ENCODE measurements at places on chromosomes 16 and 17.
A peak's percentile ranks its signal among the peaks of the same experiment; 100 is the strongest.

DNA sequence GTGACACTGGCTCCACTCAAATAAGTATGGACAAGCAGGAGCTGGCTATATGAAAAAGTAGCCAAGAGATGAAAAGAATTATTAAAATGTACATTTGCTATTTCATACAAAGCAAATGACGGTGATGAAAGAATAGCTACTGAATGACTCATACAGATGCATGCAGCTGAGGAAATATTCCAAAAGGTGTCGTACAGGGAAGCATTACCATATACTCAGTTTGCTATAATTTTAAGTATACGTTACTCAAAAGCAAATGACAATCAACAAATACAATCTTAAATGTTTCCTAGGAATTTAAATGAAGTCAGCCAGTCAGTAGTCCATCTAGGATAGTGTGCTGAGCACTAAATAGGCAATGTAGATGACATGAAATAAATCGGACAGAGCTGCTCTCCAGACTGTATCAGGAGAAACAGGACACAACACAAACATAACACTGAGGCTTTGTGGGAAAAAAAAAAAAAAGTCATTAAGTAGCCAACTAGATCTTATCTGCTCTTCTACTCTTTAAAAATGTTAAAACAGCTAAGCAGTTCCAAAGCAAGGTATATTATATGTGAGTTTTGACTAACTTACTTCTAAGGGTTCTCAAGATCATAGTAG, 65.0 kb downstream of the NCOR1 start:
- DNase-seq, result no peak

- peak; percentile 20 for DNase-seq
These were observed at the start of gene ASPHD1 for GRCh38 chr16:29900102-29900887. ASPHD1 (plus strand) TSS chr16:29900488; CDS start chr16:29900972, 484 bp downstream.

DNA sequence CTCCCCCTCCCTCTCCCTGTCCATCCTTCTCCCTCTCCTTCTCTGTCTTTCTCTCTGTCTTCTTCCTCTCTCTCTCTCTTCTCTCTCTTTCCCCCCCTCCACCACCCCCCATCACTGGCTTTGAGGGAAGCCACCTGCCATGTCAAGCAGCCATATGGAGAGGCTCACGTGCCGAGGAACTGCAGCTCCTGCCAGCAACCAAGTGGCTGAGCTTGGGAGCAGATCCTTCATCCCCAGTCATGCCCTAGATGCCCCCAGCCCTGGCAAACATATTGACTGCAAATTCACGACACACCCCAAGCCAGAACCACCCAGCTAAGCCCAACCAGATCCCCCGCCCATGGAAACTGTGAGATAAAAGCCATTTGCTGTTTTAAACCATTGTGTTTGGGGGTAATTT, 40.9 kb upstream of the RBFOX3 start:
- no peak for DNase-seq

- DNase-seq, result no peak
These were observed 4.9 kb upstream of the TMEM88 start for GRCh38 chr17:7849751-7850504.

GRCh38 chr17:57508671-57509070, 236.4 kb downstream of the CCDC182 start:
- DNase-seq, result no peak

DNA sequence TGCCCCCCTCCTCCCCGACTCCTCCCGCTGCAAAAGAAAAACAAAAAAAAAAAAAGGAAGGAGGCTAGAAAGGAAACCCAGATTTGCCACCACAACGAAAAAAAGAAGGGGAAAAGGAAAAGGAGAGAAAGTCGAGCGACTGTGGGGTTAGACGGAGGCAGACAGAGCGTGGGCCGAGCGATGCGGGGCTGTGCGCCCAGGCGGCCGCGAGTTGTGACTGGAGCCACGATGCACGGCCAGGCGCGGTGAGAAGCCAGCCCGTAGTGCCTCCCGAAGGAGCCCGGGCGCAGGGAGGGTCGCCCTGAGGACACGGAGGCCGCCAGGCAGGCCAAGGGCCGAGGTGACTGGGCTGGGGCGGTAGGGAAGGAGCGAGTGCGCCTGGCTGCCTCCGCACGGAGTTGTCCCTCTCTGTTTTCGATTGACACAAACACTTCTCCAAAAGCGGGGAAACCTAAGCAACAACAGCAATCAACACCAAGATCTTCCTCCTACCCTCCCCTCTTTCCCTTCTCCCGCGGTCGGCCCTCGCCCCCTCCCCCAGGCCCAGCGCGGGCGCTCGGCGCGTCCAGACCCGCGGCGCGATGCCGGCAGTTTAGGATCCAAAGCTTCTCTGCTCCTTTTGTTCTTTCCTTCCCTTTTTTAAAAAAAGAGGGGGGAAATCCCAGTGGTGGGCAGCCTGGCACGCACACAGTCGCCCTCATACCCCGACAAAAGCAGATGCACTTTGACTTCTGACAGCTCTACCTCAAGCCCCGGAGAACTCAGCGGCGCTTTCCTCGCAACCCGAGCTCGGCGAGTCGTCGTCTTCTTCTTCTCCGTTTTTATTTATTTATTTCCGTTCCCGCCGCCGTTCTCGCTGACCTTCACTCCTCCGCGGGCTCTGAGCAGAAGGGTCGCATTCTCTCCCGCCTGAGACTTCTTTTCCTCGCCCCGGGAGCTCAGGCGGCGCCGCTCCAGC, at the start of gene LHX1:
TSS of gene LHX1 (plus strand) at position 475 of the 958 bp plus-strand sequence. CDS start 723 bp downstream, outside the sequence.
- DNase-seq, result no peak

DNA sequence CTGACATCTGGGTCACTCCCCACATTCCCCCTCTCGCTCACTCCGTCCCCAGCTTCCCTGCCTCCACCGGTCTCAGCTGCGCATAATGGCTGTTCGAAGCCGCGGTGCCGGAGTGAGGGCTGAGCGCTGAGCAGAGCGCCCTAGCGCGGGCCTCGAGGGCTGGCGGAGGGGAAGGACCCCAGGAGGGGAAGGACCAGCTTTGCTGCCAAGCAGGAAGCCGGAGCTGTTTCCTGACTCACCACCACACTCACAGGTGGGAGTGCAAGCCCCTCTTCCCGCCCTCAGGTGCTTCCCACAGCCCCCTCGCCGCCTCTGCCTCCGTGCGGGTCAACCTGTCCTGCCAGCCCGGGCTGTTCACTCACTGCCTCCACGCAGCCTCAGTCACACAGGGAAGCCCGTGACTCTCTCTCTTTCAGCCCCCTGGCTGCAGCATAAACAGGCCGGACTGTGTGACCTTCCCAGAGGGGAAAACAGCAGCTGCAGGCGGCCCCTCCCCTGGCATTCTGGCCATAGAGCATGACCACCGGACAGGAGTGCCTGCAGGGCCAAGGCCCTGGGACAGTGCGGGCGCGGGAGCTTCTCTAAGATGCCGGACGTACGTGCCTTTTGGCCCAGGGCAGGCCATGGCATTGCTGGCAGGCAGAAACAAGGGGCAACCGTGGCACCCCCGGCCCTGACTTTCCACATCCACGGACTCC, 23.7 kb downstream of the SLC43A2 start:
- no peak for DNase-seq

- no peak for DNase-seq
These were observed 7.3 kb downstream of the KIF18B start for GRCh38 chr17:44940317-44940716.

- no peak for DNase-seq
These were observed 50.8 kb upstream of the JPH3 start for GRCh38 chr16:87551487-87551886.

DNA sequence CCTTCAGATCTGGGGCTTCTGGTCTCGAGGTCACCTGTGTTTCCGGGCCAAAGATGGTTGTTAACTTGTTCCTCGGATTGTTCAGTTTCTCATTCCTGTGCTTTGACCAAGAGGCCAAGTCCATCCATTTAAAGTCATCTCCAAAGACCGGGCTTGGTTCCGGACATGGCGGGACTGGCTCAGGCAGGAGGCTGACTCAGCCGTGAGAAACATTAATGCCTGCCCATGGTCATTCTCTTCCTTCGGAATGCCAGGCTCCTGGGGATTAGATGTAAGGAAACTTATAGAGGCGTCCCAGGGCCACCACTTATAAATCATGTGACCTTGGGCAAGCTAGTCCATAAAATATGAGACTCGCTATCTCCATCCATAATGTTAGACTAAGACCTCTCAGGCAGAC, 13.6 kb upstream of the NKD1 start:
- no peak for DNase-seq

DNA sequence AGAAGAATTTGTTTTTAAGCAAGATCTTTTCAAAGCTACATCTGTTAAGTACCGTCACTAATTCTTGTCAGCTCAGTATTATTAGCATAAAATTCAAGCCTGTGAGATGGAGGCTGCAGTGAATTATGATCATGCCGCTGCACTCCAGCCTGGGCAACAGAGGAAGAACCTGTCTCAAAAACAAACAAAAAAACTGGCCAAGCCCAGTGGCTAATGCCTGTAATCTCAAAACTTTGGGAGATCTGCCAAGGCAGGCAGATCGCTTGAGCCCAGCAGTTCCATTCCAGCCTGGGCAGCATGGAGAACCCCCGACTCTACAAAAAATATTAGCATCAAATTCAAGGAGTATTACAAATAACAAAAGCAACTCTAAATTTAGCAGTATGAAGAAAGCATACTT, 88.0 kb downstream of the STXBP4 start:
- no peak for DNase-seq

DNA sequence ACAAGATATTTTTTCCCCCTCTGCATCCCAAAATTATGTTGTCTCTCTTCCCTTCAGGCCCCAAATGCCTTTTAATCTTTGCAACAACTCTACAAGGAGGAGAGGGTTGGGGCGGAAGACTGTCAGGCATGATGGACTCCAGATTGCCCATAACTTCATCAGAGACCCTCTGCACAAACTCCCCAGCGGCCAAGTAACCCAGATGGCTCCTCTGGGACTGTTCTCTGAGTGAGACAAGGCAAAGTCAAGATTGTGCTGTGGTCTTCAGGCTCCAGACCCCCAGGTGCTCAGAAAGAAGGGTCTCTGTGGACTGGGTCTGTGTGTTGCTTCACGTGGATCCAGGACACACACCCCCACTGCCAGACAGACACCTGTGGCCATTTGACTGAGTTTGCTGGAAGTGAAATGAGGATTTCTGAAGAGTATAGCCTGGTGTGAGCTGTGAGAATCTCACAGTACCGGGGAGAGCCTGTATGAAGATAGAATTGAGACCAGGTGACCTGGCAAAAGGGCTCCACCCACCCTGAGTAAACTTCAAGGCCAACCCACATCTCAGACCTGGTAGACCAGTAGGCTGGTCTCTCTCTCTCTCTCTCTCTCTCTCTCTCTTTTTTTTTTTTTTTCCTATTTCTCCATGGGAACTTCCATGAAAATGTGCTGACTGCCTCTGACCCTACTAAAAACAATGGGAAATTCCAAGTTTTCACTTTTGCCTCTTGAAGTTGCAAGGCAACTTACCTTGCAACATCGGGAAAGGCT, 354.1 kb downstream of the SOX9 start:
- no peak for DNase-seq

GRCh38 chr16:50761267-50761666, 19.4 kb downstream of the CYLD start:
- DNase-seq, result no peak

GRCh38 chr17:73644145-73645049, at the start of gene SDK2:
SDK2 (minus strand) TSS chr17:73644445; CDS start chr17:73644088, 357 bp downstream.
- DNase-seq, result no peak

DNA sequence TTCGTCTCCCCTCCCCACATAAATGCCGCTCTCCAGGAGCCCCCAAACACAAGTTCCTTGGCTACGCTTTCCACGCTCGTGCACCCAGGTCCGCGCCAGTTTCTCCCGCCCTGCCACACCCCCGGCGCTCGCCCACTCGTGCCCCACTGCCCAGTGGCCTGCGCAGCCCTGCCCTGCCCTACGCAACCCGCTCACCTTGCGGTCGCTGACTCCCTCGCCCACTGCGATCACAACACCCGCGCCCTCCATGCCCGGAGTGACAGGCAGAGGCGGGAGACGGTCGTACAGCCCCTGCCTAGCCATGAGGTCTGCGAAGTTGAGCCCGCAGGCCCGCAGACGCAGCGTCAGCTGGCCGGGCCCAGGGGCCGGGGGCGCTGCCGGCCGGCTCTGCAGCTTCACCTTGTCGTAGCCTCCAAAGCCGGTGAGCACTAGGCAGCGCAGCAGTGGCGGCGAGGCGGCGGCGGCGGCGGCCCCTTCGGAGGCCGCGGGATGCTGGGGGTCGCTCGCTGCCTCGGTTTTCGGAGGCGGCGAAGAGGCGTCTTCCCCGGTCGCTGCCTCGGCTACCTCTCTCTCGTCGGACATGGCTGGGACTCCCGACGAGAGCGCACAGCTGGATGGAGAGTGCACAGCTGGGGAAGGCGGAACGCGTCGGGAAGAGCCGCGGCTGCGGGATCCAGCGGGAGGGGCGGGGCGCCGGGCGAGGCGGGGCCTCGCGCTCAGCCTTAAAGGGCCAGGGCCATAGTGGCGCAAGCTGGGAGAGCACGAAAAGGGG, at the start of gene VAT1:
TSS of gene VAT1 (minus strand) at position 645 of the 772 bp plus-strand sequence. CDS start at position 582, 63 bp downstream.
- peak; percentile 27 for DNase-seq

GRCh38 chr16:85832570-85833218, 33.2 kb downstream of the COX4I1 start:
- DNase-seq, result no peak

- no peak for DNase-seq
These were observed 26.8 kb downstream of the METTL16 start for GRCh38 chr17:2484876-2485275.

GRCh38 chr16:10493276-10493675, 87.1 kb downstream of the EMP2 start:
- no peak for DNase-seq

- DNase-seq, result no peak
These were observed 25.8 kb downstream of the TTYH2 start for GRCh38 chr17:74239172-74239571.

GRCh38 chr16:73209190-73209589, 161.3 kb upstream of the ZFHX3 start:
- no peak for DNase-seq

DNA sequence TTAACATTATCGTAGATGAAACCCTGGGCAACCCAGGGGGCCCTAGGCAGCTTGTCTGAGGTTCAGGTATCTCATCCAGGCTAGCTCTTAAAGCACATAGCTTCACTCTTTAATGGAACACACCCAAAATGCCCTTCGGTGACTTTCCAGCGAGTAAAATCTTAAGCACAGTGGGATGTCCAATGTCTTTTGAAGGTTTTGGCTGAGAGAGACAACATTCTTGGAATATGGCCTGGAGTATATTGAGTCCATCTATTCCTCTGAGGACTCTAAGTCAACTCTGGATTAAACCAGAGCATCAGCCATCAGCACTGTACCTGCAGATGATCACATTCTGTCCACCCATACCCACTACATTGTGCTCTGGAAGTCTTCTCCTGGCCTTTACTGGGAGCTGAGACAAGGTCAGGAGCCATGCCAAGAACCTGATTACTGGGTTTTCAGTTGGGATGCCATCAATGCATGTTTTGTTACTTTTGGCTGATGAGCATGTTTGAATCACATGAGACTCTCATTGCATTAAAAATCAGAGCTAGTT, 63.4 kb upstream of the CDH11 start:
- no peak for DNase-seq

- no peak for DNase-seq
These were observed 100.4 kb downstream of the METRNL start for GRCh38 chr17:83179811-83180210.

DNA sequence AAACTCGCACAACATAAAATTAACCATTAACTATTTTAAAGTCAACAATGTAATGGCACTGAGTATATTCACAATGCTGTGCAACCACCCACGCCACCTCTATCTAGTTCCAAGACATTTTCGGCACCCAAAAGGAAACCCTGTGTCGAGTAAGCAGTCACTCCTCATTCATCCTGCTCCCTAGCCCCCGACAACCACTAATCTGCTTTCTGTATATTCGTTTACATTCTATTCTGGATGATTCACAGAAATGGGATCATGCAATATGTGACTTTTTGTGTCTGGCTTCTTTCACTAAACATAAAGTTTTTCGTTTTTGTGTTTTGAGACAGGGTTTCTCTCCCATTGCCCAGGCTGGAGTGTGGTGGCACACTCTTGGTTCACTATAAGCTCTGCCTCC, 42.2 kb upstream of the HAPSTR1 start:
- DNase-seq, result no peak
